ENCODE measurements at places on chromosomes 16 and 17. TPM values are rescaled to one million over a fixed set of nuclear protein-coding genes. Genes with fewer than 3 reads are reported as not detected.

DUXB gene
- total RNA-seq = 0.08 TPM

TBC1D3G gene
- not detected for total RNA-seq

GNG13 gene
- total RNA-seq = not detected

MYH4 gene
- not detected for total RNA-seq

CCL3 gene
- total RNA-seq = not detected

AATK gene
- 0.69 TPM for total RNA-seq

CFAP52 gene
- not detected for total RNA-seq

GAST gene
- total RNA-seq = 0.50 TPM

CCL17 gene
- not detected for total RNA-seq

PPL gene
- total RNA-seq = 4.2 TPM

LPCAT2 gene
- 5.5 TPM for total RNA-seq

FAM20A gene
- 0.13 TPM for total RNA-seq

TMEM235 gene
- not detected for total RNA-seq

KCNH4 gene
- 0.29 TPM for total RNA-seq

RPA1 gene
- total RNA-seq = 60.0 TPM

GNAO1 gene
- 0.72 TPM for total RNA-seq

ITGAX gene
- 0.82 TPM for total RNA-seq

LRRC36 gene
- total RNA-seq = not detected

MEIOC gene
- 1.8 TPM for total RNA-seq

PRDM7 gene
- not detected for total RNA-seq

CDRT15 gene
- not detected for total RNA-seq

Measured in A549 treated with dexamethasone at 1 μM for 4 hours (cell line).